ENCODE measurements at places on chromosomes 2 and 18. TPM values are rescaled to one million over a fixed set of nuclear protein-coding genes. Genes with fewer than 3 reads are reported as not detected.

DNA sequence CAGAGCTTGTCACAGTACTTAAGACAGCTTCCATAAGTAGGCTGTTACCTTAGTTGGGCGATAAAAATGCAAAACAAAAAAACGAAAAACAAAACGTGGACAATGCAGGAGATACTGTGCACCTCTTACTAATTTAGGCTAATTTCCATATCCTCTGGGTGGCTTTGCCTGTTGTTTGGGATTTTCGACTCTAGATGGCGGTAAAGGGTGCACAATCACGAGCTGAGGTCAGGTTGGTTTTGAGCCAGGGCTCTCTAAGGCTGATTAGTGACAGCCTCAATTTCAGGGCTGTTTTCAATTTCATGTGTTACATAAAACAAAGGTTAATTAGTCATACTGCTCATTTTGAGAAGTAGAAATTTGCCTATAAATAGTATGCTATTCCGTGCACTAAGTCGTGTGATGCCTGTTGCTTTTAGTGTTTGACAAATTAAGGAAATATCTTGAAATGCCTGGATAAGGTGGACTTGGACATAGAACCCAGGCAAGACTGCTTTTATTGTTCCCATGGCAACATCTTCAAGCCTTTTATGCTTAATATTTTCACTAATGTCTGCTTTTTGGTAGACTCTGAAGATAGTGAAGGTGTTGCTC lies 493.1 kb downstream of the SOCS6 start:
- peak; percentile 16 for DNase-seq

DNA sequence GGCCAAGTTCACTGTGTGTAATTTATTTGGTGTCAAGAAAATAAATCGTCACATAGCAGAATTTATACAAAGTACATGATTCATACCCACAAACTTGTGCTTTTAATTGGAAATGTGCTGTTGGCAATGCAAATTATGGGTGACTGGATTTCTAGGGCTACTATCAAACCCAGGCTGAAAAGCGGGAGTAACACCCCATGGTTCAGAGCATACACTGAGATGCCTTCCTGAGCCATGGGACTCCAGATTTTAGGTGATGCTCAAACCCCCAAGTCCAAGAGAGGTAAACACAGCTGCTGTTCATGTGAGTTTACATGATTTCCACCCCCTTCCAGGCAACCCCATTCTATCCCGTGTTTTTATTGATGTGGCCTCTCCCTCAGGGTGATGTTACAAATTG lies 565.9 kb upstream of the ID2 start:
- no peak for DNase-seq

TMEM178A gene
- total RNA-seq = 0.84 TPM

DNA sequence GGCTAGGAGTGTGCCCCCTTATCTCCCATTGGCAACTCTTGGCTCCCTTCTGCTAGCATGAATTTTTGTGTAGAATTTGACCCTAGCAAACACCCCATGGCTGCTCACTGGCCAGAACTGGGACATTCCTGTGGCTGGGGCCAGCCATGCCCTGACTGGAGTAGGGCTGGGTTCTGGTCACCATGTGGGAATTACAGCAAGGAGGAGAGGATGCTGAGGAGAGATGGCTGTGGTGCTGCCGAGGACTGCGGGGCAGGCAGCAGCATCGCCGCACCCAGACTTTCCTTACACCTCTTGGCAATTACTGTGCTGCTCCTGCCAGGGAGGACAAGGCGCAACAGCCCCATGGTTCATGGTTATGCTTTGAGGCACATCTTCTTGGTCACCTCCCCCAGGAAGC lies 12.7 kb downstream of the KCNF1 start:
- DNase-seq = no peak

SPEG gene
- 3.3 TPM for total RNA-seq

GLI2 gene
- 4.8 TPM for total RNA-seq

DNA sequence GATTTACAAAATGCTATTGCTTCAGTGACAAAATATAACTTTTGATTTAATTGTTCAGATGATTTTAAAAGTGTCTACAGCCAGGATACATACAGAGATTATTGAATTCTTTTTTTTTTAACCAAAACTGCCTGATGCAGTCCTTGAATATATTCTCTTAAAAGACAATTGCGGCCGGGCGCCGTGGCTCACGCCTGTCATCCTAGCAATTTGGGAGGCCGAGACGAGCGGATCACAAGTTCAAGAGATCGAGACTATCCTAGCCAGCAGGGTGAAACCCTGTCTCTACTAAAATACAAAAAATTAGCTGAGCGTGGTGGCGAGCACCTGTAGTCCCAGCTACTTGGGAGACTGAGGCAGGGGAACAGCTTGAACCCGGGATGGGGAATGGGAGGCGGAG lies 497.0 kb upstream of the FSIP2 start:
- DNase-seq = no peak

- DNase-seq = no peak
Observed at GRCh38 chr2:181792906-181793305, 98.6 kb upstream of the ITPRID2 start.

COMMD1 gene
- 46.9 TPM for total RNA-seq

ADRA2B gene
- 0.98 TPM for total RNA-seq

PHOSPHO2 gene
- 7.6 TPM for total RNA-seq

DNA sequence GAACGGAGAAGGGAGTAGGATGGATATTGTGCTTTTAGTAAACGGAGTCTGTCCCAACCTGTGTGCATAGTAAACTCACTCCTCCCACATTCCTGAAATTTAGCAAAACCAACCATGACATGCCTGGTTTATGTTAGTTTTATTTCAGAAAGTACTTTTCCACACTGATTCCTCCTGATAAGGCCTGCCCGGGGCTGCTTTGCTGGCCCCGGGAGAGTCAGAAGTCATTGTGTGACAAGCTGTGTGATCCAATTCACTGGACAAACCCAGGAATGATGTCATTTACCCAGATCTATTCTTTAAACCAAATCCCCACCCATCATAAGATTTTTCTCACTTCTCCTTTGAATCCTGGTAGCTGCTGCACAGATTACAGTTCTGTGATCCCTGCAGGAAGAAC lies 109.0 kb downstream of the SETBP1 start:
- DNase-seq = no peak

GRCh38 chr2:38613126-38613848 lies 10.6 kb upstream of the HNRNPLL start:
- no peak for DNase-seq

DNA sequence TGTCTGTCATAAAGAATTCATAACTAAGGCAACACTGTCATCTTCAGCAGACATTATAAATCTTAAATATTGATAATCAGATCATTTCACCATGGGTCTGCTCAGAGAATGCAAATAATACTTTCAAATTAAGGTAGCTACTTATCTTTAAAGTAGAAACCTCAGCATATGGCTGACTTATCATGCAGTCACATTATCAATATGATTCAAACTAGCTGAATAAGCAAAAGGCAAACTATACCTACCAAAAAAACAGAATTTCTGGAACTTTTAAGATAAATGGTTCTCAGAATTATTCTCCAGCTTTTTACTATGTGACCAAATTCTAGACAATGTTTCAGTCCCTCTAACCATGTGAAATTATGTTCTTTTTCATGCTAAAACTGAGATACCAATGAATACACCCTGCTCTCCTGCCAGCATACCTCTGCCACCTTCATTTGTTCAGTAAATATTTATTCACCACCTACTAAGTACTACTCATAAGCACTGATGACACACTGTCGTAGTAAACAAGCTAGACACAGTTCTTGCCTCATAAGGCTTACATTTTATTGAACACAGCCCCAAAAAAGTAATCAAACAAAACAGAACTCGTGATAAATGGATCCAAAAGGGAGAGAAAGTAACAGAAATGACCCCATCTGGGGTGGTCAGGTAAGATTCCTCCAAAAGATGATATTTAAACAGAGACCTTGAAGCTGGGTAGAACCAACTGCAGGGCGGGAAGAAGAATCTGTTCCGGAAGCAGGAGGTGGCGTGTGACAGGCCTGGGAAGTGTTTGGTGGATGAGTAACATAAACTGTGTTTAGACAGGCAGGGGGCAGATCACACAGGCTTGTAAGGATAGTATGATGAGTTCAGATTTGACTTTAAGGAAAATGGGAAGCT lies 17.7 kb downstream of the SPIRE1 start:
- no peak for DNase-seq

NYAP2 gene
- not detected for total RNA-seq

- no peak for DNase-seq
Observed at GRCh38 chr2:187890690-187891089, 336.5 kb upstream of the TFPI start.

GRCh38 chr18:58412844-58413666 lies 215.8 kb downstream of the ALPK2 start:
- DNase-seq = no peak

- no peak for DNase-seq
Observed at GRCh38 chr2:160175169-160176134, 24.6 kb downstream of the ITGB6 start.

DNA sequence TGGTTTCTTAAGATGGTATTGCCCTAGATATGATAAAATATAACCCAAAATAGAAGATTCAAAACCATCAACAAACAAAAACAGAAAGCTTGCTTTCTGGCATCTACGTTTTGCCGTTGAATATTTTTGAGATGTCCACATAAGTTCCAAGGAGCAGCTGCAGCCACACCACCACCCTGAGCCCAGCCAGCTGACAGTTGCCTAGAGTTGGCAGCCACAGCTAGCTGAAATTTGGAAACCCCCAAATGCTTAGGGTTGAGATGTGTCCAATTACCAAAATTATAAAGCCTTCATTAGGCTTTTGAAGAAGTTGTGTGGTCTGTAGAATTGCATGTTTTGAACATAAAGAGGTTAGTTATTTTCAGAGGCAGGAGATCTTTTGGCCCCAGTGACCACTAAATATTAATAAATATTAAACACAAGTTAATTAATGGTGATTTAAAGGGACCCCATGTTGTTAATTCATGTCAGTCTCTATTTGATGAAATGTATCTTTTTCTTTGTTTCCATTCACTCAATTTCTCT lies 118.1 kb upstream of the DTNA start:
- DNase-seq = no peak

- DNase-seq = peak; percentile 68
Observed at GRCh38 chr2:148534416-148535204, 109.9 kb upstream of the EPC2 start.

GRCh38 chr2:69345434-69345833 lies 41.6 kb downstream of the GFPT1 start:
- no peak for DNase-seq

- DNase-seq = no peak
Observed at GRCh38 chr2:177708660-177709444, 316.3 kb downstream of the AGPS start.

UNC80 gene
- total RNA-seq = 0.15 TPM

- no peak for DNase-seq
Observed at GRCh38 chr2:113229795-113230194, 48.9 kb downstream of the PAX8 start.

DNA sequence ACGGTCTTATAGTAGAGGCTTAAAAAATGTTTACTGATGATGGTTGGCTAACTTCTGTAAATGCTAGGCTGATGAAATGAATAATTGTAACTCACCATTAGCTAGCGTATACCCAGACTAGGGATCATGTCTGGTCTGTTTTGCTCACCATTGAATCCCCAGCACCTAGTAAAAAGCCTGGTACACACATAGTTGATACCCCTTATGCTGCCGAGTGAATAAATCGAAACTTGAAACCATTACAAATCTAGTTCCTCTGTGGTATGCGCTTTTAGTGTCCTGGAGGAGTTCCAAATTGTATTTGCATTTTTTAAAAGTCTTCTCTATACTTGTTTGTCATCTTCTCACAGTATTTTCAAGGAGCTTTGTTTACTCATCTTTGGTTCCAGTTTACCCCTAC lies 1.3 kb downstream of the TAF1B start:
- no peak for DNase-seq

DNA sequence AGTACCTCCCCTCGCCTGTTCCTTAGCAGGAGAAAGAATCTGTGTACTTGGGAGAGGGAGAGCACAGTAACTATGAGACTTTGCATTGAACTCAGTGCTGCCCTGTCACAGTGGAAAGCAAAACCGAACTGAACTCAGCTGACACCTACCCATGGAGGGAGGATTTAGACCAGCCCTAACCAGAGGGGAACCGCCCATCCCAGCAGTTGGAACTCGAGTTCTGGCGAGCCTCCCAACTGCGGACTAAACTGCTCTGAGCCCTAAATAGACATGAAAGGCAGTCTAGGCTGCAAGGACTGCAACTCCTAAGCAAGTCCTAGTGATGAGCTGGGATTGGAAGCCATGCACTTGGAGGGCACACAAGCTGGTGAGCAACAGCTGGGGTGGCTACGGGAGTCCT lies 110.4 kb downstream of the GRB14 start:
- DNase-seq = peak; percentile 21

GRCh38 chr2:167553635-167554034 lies 665.4 kb downstream of the XIRP2 start:
- no peak for DNase-seq

GRCh38 chr2:10755621-10756020 lies 34.2 kb downstream of the ATP6V1C2 start:
- no peak for DNase-seq

DYNAP gene
- not detected for total RNA-seq

FOXI3 gene
- total RNA-seq = not detected

- no peak for DNase-seq
Observed at GRCh38 chr2:26316845-26317244, 29.1 kb upstream of the SELENOI start.

GRCh38 chr2:156429211-156429610 lies 7.0 kb upstream of the GPD2 start:
- DNase-seq = no peak

GRCh38 chr2:63851691-63852311 lies 10.1 kb downstream of the UGP2 start:
- no peak for DNase-seq

ASTL gene
- 1.8 TPM for total RNA-seq

- peak; percentile 81 for DNase-seq
Observed at GRCh38 chr2:48529194-48529593, 760 bp upstream of the STON1 start.

GRCh38 chr18:62717169-62717924 lies 2.0 kb downstream of the PHLPP1 start:
- peak; percentile 51 for DNase-seq

PSMA8 gene
- total RNA-seq = not detected

CCDC141 gene
- total RNA-seq = 0.15 TPM

DNA sequence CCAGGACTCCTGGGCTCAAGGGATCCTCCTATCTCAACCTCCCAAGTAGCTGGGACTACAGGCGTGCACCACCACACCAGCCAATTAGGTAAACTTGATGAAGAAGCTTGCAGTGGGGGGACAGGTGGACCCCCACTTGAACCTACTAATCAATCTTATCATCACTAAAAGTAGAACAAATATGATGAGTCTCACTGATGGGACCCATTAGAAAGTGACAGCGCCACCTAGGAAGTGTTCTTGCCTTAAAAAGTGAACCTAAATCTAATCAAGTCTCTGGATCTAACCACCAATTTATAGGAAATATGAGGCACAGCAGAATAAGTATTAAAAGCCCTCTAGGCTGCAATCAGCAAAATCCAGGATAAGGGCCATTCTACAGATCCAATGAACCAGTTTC lies 79.2 kb downstream of the BIN1 start:
- no peak for DNase-seq

- DNase-seq = no peak
Observed at GRCh38 chr2:69138247-69138772, 125.3 kb downstream of the ANTXR1 start.

GRCh38 chr2:235493402-235493774 lies 455 bp upstream of the AGAP1 start:
- peak; percentile 32 for DNase-seq

LOXHD1 gene
- 0.32 TPM for total RNA-seq

All from lower leg skin (tissue), 4 donors.